Spleen (tissue), 13 donors: ENCODE measurements at places on chromosomes 7 and 10. TPM values are rescaled to one million over a fixed set of nuclear protein-coding genes. Genes with fewer than 3 reads are reported as not detected.

DNA sequence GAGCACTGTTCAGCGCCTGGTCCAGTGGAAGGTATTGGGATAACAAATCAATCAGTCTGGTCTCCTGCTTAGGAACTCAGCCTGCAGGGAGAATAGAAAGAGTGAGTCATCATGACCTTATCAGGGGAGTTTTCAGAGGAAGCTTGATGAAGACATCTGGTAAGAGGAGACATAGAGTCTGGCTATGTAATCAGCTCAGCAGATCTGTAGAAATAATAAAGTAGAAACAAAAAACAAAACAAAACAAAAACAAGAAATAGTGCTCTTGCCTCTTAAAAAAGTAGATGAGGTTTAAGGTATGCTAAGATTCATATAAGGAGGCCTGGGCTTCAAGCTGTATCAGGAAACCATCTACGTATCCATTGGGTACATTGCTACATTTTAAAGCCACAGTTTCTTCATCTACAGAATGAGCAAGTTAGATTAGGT is 14.4 kb downstream of the TAS2R41 start:
- H3K27ac ChIP-seq: no peak overlapping the region
- no peaks in the 10 kb centered on the region for H3K4me1 ChIP-seq

Gene MEOX2
- polyA plus RNA-seq: 1.2 TPM

GRCh38 chr10:28644647-28645046 is 32.7 kb upstream of the BAMBI start:
- no peak overlapping the region for H3K27ac ChIP-seq
- H3K4me3 ChIP-seq: no peak overlapping the region
- no peaks in the 10 kb centered on the region for H3K4me1 ChIP-seq
- no peaks in the 10 kb centered on the region for H3K36me3 ChIP-seq
- no peaks in the 10 kb centered on the region for H3K27me3 ChIP-seq

Gene NOBOX
- polyA plus RNA-seq: not detected

Gene GDF10
- polyA plus RNA-seq: 0.02 TPM

GRCh38 chr10:113517165-113517900 is 35.5 kb upstream of the HABP2 start:
- no peaks in the 10 kb centered on the region for H3K27me3 ChIP-seq
- DNase-seq: no peak
- H3K27ac ChIP-seq: no peak overlapping the region
- H3K4me1 ChIP-seq: no peaks in the 10 kb centered on the region
- no peak overlapping the region for H3K4me3 ChIP-seq
- H3K36me3 ChIP-seq: no peaks in the 10 kb centered on the region

DNA sequence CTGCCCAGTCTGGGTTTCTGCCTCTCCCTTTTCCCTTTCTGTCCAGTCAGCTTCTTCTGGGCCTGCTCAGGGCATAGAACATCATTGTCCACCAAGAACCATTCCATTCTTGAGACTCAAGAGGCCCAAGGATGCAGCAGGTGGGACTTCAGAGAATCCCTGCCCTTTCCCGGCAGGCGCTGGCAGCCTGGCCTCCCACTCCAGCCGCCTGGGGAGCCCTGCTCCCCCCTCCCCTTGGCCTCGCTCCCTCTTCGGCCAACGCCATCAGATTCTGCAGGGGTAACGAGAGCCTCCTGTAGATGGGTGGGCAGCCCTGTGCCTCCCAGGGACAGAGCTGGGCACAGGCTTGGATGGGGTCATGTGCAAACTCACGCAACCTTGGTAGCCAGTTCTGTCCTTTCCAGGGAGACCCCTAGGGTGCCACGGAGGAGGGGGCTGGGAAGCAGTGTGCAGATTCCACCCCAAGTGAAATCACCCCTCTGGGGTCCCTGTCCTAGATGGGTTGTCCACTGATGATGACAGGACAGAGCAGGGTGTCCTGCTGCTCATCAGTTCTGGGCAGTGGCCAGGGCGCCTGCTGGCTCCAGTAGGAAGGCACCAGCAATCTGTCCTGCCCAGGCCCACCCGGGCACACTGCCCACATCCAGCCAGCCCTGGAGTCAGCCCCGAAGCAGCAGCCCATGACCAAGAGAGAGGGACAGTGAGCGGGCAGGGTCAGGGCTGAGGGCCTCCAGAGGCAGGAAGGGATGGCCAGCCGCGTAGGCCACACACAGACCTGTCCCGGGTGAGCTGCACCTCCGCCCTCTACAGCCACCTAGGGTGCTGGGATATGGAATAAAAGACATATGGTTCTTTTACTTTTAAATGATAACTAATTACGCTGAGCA is 47.7 kb downstream of the RASGEF1A start:
- no peaks in the 10 kb centered on the region for H3K4me1 ChIP-seq
- H3K4me3 ChIP-seq: no peak overlapping the region
- H3K36me3 ChIP-seq: no peaks in the 10 kb centered on the region
- peak; percentile 69 for DNase-seq
- no peak overlapping the region for H3K27ac ChIP-seq

GRCh38 chr7:119886007-119886406 is 387.0 kb upstream of the KCND2 start:
- no peak overlapping the region for H3K4me3 ChIP-seq
- DNase-seq: no peak
- no peaks in the 10 kb centered on the region for H3K27me3 ChIP-seq
- no peaks in the 10 kb centered on the region for H3K36me3 ChIP-seq
- H3K27ac ChIP-seq: no peak overlapping the region
- no peaks in the 10 kb centered on the region for H3K4me1 ChIP-seq
